ENCODE measurements at places on chromosomes 16 and 17. TPM values are rescaled to one million over a fixed set of nuclear protein-coding genes. Genes with fewer than 3 reads are reported as not detected.

DNA sequence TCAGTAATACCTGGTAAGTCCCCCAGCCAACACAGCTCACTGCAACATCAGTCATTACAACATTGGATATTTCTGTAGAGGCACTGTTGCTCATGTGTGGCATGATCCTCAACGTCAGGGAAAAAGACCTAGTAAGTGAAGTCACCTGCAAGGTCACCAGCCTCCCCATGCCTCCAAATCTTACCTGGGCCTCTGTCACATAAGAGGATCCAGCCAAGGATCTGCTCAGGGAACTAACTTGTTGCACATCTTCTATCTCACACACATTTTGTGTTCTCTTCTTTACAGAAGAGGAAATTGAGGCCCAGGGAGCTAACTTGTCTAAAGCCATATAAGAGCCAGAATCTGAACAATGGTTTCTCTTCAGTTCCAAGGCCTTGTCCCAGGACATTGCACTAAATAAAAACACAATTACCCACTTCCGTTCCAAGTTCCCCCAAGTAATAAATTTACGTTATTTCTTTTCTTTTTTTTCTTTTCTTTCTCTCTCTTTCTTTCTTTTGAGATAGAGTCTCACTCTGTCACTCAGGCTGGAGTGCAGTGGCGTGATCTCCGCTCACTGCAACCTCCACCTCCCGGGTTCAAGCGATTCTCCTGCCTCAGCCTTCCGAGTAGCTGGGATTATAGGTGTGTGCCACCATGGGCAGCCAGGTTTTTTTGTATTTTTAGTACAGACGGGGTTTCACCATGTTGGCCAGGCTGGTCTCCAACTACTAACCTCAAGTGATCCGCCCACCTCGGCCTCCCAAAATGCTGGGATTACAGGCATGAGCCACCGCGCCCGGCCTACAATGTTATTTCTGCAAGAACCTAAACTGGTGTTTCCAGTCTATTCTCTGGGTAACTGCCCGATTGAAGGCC is 1.3 kb downstream of the SHMT1 start:
- no peak for DNase-seq

- no peak for DNase-seq
Measured at GRCh38 chr16:89343501-89344457, 126.3 kb downstream of the ZNF778 start.

DNA sequence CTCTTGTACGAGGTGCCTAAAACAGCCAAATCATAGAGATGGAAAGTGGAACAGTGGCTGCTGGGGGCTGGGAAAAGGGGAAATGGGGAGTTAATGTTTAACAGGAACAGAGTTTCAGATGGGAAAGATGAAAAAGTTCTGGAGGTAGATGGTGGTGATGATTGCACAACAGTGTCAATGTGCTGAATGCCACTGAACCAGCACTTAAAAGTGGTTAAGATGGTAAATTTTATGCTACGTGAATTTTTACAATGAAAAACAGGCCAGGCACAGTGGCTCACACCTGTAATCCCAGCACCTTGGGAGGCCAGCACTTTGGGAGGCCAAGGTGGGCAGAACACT is 130.4 kb downstream of the C16orf78 start:
- no peak for DNase-seq

DNA sequence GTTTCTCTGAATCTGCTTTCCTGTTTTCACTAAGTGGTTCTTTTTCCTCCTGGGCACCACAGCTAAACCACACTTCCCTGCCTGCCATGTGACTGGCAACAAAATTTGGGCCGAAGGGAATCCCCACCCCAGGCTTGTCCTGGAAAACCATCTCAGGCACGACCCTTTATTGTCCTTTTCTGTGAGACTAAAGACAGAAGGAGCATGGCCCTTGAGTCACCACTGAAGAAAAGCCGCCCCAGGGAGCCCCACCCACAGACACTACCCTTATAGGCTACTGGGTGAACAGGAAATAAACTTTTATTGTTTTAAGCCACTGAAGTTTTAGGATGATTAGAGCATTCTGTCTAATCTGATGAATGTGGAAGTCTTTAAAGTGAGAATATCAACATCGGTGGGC is 88.6 kb upstream of the BRD7 start:
- DNase-seq: no peak

GRCh38 chr16:85430523-85431421 is 182.3 kb upstream of the GSE1 start:
- DNase-seq: no peak

- DNase-seq: no peak
Measured at GRCh38 chr17:61816538-61816937, 46.8 kb downstream of the BRIP1 start.

DNA sequence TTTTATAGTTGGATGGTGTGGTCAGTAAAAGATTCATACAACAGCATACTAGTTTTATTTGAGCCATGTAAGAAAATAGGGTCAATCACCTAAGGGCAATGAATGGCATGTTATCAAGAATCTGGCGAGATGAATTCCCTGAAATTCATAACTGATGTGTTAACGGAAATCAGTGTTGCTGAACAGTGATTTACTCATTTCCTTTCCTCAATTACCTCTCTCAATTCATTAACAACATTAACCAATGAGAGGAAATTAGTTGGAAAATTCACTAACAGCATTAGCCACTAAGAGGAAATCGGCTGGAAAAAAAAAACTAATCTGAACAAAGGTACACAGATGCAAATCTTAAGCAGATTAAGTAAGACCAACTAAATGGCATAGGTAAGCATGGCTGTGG is 6.3 kb downstream of the CMTR2 start:
- DNase-seq: no peak

GRCh38 chr17:27540318-27541101 is 84.3 kb downstream of the KSR1 start:
- peak; percentile 98 for DNase-seq

GRCh38 chr16:64362193-64362592 is 759.7 kb downstream of the CDH11 start:
- DNase-seq: no peak

- DNase-seq: no peak
Measured at GRCh38 chr17:78588258-78589030, 11.2 kb upstream of the DNAH17 start.

DNA sequence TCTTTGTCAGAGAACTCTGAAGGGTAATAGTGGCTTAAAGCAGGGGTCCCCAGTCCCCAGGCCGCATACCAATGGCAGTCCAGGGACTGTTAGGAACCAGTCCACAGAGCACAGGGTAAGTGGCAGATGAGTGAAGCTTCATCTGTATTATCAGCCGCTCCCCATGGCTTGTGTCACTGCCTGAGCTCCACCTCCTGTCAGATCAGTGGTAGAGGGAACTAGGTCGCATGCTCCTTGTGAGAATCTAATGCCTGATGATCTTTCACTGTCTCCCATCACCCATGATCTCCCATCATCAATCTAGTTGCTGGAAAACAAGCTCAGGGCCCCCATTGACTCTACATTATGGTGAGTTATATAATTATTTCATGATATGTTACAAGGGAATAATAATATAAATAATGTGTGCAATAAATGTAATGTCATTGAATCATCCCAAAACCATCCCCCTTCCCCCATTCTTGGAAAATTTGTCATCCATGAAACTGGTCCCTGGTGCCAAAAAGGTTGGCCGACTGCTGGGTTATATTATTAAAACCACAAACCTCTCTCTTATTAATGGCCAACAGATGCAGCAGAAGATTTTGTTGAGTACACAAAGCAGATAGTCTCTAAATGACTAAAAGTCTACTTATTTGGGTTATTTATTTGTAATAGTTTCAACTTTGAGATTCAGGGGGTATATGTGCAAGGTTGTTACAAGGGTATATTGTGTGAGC is 782.7 kb downstream of the CDH11 start:
- DNase-seq: no peak

- no peak for DNase-seq
Measured at GRCh38 chr17:16439811-16440351, 24.5 kb downstream of the TRPV2 start.

DNA sequence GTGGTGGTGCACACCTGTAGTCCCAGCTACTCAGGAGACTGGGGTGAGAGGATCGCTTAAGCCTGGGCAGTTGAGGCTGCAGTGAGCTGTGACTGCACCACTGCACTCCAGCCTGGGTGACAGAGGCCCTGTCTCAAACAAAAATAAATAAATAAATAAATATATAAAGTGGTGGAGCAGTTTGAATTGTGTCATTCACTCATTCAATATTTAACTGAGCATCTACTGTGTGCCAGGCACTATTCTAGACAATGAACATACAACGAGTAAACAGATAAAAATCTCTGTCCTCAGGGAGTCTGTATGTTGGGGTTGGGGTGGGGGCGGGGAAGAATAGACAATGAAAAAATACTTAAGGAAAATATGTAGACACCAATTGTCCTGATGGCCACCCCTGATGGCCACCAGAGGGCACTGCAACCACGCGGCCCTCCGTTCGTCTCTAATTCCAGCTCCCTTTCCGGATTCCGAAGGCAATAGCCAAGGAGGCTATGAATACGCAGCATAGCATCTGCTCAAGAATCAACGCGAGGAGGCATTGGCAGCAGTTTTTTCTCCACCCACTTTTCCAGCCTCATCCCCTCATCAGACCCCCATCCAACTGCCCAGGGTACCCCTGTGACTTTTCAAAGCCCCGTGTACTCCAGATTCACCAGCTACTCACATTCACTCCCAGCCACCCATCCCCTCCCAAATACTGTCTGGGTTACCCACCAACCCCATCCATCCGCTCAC is 21.4 kb downstream of the QPRT start:
- peak; percentile 82 for DNase-seq

GRCh38 chr17:68820825-68821481 is 134.2 kb downstream of the ABCA8 start:
- no peak for DNase-seq

DNA sequence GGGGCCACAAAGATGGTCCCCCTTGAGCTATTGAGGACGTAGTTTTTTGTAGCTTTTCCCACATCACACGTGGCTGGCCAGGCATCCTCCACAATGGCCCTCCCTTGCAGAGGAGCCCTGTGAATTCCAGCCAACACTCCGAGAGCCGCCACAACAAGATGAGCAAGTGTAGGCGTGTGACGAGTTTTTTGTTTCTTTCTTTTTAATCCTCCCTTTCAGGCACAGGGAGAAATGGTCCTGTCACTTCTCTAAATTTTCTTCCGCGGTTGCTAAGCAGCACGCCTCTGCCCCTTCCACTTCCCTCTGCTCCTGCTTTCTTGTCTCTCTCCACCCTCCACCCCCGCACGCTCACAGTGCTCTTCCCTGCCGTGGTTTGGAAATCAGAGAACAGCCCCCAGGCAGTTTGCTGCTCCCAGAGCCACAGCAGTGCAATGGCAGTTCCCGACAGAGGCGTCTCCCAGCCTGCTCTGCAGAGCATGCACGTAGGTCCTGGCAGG is 68.0 kb upstream of the MRTFB start:
- peak; percentile 65 for DNase-seq

- DNase-seq: no peak
Measured at GRCh38 chr17:4706121-4706520, 2.2 kb upstream of the PELP1 start.

GRCh38 chr17:1941272-1942065 is 83.7 kb downstream of the RTN4RL1 start:
- no peak for DNase-seq

DNA sequence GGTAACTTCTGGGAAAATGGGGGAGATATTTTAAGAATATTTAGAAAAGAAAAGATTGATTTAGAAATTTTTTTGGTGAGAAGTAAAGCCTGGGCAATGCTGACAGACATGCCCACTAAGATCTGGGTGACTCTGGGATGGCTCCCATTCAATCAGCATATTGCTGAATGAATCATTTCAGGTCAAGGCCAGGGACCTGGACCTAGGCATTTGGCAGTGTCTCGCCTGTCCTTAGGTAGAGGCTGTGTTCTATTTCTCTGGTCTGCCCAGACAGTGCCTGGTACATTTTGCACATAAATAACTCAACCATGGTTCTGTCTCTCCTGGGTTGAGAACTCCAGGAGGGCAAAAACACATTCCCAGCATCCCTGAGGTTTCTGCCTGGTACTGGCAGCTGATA is 39.9 kb downstream of the SMPD3 start:
- no peak for DNase-seq

GRCh38 chr17:19641687-19642372 is 6.7 kb upstream of the ALDH3A2 start:
- no peak for DNase-seq

DNA sequence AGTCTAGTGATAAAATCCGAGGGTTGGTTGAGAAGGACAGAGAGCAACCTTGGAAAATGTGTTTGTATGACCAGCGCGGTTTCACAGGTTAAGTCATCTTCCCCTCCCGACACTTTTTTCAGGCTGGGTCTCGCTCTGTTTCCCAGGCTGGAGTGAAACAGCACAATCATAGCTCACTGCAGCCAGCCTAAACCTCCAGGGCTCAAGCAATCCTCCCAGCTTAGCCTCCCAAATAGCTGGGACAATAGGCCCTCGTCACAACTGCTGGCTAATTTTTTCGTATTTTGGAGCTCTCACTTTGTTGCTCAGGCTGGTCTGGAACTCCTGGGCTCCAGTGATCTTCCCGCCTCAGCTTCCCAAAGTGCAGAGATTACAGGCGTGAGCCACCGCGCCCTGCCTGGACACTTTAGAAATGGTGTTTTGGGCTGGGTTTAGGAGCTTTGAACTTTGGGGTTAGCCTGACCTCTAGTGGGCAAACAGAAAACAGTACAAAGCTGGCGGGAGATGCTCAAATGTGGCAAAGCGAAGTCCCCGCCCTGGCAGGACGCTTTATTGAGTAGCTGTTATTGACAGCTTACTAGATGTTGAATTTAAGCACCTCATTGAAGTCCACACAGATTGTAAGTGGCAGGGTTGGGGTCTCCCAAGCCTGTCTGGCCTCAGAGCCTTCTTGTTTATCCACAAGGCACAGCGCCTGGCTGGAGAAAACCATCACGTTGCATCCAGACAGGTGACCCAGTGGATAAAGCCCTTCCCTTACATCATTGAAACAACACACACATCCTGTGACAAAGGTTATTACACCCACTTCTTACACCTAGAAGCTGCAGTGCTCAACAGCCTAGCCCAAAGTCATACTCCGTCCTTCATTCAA is 34.7 kb upstream of the RBBP6 start:
- DNase-seq: peak; percentile 62

DNA sequence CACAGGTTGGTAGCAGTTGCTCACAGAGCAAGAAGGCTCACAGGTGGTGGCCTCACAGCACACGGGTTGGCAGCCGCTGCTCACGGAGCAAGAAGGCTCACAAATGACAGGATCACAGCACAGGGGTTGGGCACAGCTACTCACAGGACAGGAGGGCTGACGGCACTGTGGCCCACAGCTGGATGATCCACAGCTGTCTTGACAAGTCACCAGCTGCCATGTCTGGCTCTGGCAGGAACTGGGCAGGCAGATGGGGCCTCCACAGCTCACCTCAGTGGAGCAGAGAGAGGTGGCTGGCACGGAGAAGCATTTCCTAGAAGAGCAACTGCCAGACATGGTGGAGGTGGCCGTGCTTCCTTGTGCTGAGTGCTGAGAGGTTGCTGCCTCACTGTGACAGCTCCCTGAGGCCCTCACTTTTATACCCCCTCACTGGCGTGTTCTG is at the start of gene KRTAP16-1:
Gene KRTAP16-1, minus strand, starts transcription at position 392 of the 442 bp plus-strand sequence. Its CDS starts 56 bp downstream, at position 336.
- DNase-seq: no peak

- no peak for DNase-seq
Measured at GRCh38 chr17:34308371-34308770, 10.9 kb upstream of the CCL8 start.

Gene GAST
- not detected for total RNA-seq

Gene ZNF385C
- total RNA-seq: not detected

Gene RBFOX1
- 0.31 TPM for total RNA-seq

Gene G6PC1
- total RNA-seq: not detected

Gene TPPP3
- not detected for total RNA-seq

Gene CCL4
- total RNA-seq: not detected

Gene ARHGAP44
- total RNA-seq: 0.33 TPM

Gene SKAP1
- total RNA-seq: not detected

Gene MLKL
- 6.6 TPM for total RNA-seq

Gene HEATR9
- not detected for total RNA-seq

Data from H4 (cell line).